ENCODE measurements at places on chromosomes 6 and 20. TPM values are rescaled to one million over a fixed set of nuclear protein-coding genes. Genes with fewer than 3 reads are reported as not detected.

DNA sequence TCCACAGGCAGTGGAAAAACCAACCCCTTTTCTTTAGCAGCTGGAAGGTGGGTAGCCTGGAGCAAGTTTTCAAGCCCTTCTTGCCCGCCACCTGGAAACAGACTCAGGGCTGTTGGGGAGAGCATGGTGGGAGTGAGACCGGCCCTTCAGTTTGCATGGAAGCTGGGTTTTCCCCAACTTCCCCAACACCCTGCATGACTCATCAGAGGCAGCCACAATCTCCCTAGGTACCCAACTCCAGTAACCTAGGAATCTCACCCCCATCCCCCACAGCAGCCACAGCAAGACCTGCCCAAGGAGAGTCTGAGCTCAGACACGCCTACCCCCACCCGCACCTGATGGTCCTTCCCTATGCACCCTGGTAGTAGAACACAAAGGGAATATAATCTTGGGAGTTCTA lies 86.3 kb upstream of the IRAK1BP1 start:
- peak; percentile 16 for DNase-seq

DNA sequence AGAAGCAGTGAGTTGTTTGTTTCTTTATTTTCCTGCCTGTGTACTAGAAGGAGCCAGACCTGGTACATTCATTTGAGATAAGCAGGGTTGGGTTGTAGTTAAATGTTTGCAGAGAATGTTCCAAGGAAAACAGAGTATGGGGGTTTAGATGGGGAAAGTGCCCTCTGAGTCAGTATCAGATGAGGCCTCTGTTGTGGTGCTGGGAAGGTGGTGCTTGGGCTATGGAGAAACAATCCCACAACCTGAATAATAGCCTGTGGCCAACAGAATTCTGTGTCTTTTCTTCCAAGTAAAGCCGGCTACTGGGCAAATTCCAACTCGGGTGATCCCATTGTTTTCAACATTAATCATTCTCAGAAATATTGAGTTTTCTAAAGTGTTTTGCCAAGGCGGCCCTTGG lies 109.3 kb downstream of the RNF144B start:
- DNase-seq, result peak; percentile 98

The CST5 gene
- total RNA-seq, result not detected

- DNase-seq, result no peak
Observed at GRCh38 chr20:46215913-46216707, 92.2 kb downstream of the CDH22 start.

DNA sequence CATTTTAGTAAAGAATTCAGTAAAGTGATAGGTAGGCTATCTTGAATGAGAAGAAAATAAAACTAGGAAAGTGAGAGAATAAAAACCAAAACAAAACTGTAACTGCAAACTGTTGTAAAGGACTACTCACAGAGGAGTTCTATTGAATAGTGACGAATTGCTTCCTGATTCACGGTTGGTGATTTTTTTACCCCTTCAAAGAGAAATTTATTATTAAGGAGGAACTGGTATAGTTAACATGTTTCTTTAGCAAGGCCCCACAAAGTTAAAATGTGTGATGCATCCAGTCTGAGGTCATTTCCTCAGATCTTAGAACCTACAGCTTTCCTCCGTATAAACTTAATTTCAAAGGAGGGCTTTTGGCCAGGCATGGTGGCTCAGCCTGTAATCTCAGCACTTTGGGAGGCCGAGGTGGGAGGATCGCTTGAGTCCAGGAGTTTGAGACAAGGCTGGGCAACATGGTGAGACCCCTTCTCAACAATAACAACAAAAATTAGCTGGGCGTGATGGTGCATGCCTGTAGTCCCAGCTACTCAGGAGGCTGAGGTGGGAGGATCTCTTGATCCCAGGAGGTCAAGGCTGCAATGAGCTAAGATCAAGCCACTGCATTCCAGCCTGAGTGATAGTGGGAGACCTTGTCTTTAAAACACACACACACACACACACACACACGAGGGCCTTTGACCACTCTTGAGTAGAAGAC lies 8.3 kb downstream of the PRDM1 start:
- DNase-seq, result no peak

The EFCAB8 gene
- total RNA-seq, result not detected

- DNase-seq, result no peak
Observed at GRCh38 chr6:37289931-37290330, 32.0 kb upstream of the TMEM217 start.

GRCh38 chr6:96704713-96705112 lies 132.6 kb downstream of the GPR63 start:
- DNase-seq, result peak; percentile 1

DNA sequence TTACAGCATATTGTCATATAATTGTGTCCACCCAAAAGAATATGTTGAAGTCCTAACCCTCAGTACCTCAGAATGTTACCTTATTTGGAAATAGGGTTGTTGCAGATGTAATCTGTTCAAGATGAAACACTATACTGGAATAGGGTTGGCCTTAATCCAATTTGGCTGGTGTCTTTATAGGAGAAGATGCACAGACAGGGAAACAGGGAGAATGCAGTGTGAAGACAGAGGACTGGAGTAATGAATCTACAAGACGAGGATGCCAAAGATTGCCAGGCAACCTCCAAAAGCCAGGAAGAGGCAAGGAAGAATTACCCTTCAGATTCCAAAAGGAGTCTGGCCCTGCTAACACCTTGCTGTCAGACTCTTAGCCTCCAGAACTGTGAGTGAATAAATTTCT lies 482.9 kb downstream of the PTPRT start:
- no peak for DNase-seq

DNA sequence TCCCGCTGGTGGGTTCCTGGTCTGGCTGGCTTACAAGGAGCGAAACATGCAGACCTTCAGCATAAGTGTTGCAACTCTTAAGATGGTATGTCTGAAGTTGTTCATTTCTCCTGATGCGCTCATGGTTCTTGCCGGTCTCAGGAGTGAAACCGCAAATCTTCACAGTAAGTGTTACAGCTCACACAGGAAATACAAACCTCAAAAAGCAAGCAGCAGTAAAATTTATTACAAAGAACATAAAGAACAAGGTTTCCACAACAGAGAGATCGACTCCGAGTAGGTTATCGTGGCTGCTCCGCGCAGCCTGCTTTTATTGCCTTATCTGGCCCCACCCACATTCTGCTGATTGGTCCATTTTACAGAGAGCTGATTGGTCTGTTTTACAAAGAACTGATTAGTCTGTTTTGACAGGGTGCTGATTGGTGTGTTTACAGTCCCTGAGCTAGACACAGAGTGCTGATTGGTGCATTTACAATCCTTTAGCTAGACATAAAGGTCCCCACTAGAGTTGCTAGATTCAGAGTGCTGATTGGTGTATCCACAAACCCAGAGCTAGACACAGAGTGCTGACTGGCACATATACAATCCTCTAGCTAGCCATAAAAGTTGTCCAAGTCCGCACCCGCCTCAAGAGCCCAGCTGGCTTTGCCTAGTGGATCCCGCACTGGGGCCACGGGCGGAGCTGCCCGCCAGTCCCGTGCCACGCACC lies 39.2 kb downstream of the TRIM27 start:
- peak; percentile 37 for DNase-seq
